ENCODE measurements at places on chromosomes 1 and 21.

DNA sequence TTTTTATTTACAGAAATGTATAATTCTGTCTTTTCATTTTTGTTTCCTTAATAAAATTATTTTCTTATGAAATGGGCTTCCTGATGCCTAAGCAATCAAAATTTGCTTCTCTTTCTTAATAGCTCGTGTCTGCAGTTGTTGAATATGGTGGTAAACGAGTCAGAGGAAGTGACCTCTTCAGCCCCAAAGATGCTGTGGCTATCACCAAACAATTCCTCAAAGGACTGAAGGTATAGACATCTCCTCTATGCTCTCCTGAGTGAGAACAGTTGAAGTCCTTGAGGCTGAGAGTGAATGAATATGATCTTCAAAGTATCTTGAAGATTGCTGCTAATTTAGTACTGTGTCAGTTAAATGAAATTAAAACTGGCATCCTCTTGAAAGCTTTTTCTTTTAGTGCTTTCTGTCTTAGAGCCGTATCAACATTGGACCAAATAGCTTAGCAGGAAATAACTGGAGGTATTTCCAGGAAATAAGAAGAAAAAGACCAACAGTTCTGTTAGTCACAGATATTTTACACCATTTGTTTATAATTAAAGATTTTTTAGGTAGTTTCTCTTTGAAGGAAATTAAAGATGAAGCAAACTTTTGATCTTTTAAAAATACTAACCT, 24.7 kb downstream of the VPS45 start:
- no peak for DNase-seq

GRCh38 chr1:4083231-4084047, 183.4 kb upstream of the C1orf174 start:
- no peak for DNase-seq

DNA sequence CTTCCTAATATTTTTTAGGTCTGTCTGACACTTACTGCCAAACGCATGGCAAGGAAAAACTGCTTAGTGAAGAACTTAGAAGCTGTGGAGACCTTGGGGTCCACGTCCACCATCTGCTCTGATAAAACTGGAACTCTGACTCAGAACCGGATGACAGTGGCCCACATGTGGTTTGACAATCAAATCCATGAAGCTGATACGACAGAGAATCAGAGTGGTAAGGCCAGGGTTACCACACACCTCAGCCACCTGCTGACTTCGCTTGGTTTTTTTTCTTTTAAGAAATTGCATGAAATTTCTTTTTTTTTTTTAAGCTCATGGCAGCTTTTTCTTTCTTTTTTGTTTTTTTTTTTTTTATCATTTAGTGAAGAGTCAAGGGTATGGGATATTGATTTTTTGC, 17.2 kb downstream of the ATP1A1 start:
- DNase-seq = no peak

GRCh38 chr21:41403331-41403730, 22.7 kb upstream of the MX1 start:
- no peak for DNase-seq

- no peak for DNase-seq
Measured at GRCh38 chr1:197919346-197920066, 2.3 kb downstream of the LHX9 start.

DNA sequence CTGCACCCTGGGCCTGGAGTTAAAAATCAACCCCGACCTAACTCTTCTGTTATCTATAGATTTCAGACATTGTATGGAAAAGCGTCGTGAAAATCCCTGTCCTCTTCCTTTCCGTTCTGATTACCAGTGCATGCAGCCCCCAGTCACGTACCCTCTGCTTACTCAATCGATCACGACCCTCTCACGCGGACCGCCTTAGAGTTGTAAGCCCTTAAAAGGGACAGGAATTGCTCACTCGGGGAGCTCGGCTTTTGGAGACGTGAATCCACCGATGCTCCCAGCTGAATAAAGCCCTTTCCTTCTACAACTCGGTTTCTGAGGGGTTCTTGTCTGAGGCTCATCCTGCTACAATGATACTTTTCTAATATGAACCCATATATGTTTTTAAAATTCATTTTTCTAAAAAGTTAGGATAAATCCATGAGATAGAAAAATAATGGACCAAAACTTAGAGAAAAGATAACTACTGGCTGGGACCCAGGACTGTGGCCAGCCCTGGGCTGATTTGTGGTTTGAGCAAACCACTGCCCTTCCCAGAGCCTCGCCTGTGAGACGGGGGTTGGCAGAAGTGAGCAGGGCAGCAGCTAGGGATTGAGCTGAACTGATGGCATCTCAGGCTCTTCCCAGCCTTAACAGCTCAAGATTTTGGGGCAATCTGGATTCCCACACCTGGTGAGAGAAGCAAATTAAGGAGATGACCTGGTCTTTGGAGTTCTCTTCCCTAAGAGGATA, 5.0 kb downstream of the UQCRHL start:
- no peak for DNase-seq

GRCh38 chr1:204980840-204981405, 62.1 kb upstream of the CNTN2 start:
- no peak for DNase-seq
